ENCODE measurements at places on chromosomes 7 and 10.

- DNase-seq = no peak
Observed at GRCh38 chr10:60899266-60899665, 44.7 kb downstream of the RHOBTB1 start.

DNA sequence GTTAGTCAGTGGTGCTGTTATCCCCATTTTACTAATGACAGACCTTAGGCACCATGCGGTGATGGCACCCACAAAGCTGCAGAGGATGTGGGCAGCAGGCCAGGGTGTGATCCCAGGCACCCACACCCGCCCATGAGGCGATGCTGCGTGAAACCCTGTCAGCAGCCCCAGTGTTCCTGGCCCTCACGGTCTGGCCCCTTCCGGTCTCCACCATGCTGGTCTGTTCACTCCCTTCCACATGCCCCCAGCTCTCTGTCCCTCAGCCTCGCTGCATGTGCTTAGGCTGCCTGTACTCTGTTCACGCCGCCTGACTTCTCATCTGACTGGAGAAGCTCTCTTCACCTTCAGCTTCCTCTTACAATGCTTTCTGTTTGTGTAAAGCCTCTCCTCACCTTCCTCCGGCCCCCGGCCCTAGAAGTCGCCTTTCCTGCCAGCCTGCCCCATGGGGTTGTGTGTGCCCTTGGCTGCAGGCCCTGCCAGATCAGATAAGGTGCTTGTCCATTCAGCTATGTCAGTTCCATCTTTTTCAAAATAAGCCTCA, 17.6 kb upstream of the ORAI2 start:
- no peak for DNase-seq

- no peak for DNase-seq
Observed at GRCh38 chr10:84007482-84007881, 131.8 kb upstream of the GHITM start.

- DNase-seq = no peak
Observed at GRCh38 chr7:126052229-126052628, 1122.6 kb upstream of the POT1 start.

GRCh38 chr7:17743316-17743715, 197.0 kb downstream of the SNX13 start:
- no peak for DNase-seq

Data from GM03348 (cell line).